ENCODE measurements at places on chromosomes 4 and X.

DNA sequence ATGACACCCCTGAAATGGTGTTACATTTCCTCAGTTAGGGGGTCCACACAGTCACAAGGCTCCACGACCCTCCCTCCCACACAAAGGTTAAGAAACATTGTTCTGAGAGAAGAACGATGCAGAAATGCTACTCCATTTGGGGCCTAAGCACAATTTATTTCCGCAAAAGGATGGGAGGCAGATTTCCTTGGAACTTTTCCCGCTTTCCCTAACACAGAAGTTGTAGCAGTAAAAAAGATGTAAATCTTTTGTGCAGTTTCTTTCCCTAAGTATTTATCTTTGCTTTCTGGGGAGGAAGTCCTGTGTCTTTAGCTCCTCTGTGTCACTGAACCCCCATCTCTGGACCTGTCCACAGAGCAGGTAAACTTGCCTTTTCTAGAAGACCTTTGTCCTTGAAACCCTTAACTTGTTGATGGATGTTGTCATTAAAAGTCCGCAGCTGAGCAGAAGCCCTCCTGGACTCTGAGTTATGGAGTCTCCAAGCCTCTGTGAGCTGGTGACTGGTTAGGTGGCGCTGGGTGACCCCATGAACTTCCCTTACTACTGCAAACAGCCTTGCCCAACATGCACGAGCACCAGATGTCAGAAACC is 67.2 kb upstream of the SHISA3 start:
- no peak for DNase-seq

DNA sequence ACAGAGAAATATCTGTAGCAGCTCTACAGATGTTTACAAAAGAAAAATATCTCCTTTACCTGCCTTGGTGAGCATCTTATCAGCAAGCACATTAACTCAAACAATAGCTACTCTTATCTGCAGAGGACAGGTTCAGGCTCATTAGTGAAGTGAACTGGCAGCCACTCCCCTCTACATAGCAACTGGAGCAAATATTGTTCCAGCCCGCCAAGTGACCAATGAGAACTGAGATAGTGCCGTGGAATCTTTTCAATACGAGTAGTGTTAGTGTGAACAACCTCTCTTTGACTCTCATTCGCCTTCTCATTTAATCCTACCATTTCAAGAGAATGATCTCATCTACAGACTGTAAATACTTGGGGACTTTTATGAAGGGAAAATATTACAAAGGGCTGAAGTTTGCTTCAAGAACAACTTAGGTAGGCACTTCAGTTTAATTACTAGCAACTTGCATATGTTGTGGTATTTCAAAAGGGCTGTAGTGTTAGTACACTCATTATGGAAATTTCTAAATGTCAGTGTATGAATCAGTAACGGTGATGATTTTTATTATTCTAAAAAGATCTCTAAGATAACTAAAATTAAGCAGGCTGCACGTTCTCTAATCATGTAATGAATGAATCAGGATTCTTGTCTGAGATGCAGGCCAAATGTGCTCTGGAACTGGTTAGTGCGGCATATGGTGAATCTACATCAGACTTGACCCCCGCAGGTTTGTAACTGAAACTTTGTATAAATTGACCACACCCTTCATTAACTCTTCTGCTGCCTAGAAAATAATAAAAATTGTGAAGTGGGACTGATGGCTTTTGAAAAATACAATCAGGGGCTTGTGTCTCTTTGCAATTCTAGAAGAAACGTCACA is 72.4 kb downstream of the PALLD start:
- DNase-seq: no peak

DNA sequence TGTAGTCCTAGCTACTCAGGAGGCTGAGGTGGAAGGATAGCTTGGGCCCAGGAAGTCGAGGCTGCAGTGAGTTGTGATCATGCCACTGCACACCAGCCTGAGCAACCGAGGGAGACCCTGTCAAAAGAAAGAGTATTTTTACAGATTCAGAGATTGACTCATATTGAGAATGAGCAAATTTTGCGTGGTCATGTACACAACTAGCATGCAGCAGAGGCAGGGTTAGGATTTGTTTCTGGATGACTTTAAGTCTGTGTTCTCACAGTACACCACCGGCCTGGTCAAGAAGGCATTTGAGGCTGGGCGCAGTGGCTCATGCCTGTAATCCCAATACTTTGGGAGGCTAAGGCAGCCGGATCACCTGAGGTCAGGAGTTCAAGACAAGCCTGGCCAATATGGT is 44.8 kb upstream of the CBR4 start:
- DNase-seq: no peak

GRCh38 chr4:105194328-105195231 is 47.9 kb downstream of the TET2 start:
- no peak for DNase-seq

DNA sequence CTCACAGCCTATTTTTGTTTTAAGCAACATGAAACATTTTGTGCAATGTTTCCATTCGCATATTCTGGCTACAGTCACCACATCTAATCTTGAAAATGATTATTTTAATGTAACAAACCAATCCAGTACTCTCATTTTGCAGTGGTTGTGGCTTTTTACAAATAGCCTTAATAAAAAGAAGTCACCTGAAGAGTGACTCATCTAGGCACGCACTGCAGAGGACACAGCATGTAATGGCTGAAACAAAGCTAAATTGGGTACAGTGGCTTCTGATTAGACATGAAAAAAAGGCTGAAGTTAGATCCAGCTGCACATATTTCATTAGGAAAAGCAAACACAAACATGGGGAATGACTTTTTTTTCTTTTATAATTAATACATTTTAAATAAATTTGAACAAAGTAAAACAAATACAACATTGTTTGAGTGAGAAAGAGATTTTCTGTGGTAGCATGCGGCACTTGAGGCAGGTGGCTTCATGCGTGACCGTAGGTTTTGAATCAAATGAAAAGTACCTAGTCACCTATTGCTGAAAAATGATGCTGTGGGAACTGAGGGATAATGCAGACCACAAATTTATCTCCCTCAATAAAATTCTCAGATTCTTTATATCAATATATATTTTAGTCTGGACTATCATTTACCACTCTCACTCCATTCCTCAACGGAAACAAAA is 240.8 kb upstream of the DDX53 start:
- no peak for DNase-seq

DNA sequence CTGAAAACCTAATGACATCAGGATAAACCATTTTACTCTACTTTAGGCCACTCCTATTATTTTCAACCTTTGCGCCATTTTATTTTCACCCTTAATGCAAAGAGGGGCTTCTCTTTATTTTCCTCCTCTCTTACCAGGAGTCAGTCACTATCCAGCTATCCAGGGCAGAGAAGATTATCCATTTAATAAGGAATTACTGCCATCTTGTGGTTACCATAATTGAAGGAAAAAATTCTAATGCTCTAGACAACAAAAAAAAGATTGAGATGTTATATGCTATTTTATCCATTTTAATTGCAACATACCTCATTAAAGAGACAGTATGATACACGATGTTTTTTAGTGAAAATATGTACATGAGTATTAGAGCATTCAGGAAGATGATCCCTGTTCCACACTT is 514.5 kb upstream of the FAM241A start:
- DNase-seq: peak; percentile 20

- DNase-seq: no peak
Measured at GRCh38 chr4:57504139-57504538, 394.0 kb upstream of the IGFBP7 start.

DNA sequence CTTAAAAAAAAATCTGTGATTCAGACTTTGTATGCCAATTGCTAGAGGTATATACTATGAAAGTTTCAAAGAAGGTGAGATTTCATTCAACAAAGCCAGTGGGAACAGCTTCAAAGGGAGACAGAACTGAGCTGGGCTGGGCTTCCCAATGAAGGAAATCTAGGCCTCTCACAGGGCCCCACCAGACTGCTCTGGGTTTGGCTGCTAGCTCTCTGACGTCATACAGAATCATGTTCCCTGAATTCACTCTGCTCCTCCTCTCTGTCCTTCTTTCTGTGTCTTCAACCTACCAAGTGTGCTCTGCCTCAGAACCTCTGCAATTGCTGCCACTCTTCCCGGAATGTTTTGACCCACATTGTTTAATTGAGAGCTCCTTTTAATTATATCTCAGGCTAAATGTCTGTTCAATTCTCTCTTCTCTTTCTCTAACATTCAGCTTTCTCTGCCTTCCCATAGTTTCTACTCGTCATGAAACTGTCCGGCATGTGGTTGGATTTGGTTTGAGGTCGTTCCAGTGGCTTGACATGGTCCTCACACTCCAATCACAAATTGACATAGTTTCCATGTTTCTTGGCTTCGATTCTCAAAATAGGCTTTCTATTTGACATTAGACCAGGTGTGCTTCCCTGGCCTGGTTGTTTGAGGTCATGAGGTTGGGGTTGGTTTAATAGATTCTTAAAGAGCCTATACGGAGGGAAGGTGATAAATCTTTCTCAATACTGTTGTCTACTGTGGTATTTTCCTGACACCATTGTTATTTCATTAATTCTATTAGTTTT is 282.1 kb upstream of the EMCN start:
- no peak for DNase-seq

GRCh38 chr4:89610236-89610635 is 226.7 kb downstream of the SNCA start:
- DNase-seq: no peak

DNA sequence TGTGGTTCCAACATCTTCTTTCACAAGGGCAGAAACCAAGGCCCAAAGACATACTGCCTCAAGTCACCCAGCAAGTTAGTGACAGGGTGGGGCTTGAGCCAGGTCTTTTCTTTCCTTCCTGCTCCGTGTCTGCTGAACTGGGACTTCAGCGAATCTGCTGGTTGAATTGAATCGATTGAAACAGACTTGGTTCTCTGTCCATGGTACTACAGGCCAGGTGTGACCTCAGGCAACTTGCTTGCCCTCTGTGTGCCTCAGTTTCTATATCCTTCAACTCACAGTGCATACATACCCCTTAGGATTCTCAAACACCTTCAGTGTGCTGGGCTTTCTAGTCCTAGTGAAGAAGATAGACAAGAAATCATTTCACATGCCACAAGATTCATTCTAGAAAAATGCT is 2.0 kb upstream of the ABLIM2 start:
- no peak for DNase-seq

- no peak for DNase-seq
Measured at GRCh38 chr4:75715105-75715799, 9.1 kb upstream of the USO1 start.

GRCh38 chr4:151912632-151913031 is 151.8 kb upstream of the GATB start:
- no peak for DNase-seq

GRCh38 chrX:124194901-124195300 is 137.6 kb upstream of the TEX13D start:
- DNase-seq: no peak

DNA sequence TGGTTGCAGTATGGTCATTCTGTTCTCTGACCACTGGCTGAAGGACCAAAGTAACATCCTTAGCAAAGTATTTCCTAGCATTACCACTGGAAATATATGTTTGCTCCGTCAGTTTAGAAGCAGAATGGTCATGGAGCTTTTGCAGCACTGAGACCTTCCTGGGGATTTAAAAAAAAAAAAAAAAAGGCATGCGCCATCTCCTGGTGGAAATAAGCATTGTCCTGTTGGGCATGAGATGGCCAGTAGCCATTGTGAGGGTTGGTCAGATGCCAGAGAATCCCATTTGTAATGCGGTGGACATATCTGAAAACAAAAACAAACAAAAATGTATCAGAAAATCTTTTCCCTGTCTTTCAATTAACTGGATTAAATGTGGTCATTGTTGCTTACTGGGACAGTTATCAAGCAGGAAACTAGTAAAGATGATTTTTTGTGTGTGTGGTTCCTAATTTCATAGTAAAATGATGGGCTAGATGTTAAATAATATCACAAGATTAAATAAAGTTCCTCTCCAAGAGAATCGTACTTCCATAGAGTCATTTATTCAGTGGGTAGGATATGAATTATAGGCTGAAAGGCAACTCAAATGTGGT is 139.6 kb downstream of the SOWAHB start:
- no peak for DNase-seq

DNA sequence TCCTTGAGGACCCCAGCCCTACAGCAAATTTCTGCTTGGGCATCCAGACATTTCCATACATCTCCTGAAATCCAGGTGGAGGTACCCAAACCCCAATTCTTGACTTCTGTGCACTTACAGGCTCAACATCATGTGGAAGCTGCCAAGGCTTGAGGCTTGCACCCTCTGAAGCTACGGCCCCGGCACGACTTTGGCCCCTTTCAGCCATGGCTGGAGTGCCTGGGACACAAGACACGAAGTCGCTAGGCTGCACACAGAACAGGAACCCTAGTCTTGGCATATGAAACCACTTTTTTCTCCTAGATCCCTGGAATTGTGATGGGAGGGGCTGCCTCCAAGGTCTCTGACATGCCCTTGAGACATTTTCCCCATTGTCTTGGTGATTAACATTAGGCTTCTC is 1417.7 kb downstream of the ARAP2 start:
- no peak for DNase-seq

- DNase-seq: no peak
Measured at GRCh38 chrX:12319992-12320391, 181.7 kb downstream of the FRMPD4 start.

- DNase-seq: no peak
Measured at GRCh38 chr4:8553991-8554405, 26.2 kb upstream of the GPR78 start.

All from glomerular endothelial cell (primary cell).